Activated T-helper 1 cell treated with anti-CD3 and anti-CD28 coated beads, Interleukin-2, amount 50 U/mL, for 16 hours (primary cell): ENCODE measurements at places on chromosomes 11 and 22.

GRCh38 chr11:19714387-19715363 lies 2.0 kb downstream of the NAV2 start:
- DNase-seq = no peak

DNA sequence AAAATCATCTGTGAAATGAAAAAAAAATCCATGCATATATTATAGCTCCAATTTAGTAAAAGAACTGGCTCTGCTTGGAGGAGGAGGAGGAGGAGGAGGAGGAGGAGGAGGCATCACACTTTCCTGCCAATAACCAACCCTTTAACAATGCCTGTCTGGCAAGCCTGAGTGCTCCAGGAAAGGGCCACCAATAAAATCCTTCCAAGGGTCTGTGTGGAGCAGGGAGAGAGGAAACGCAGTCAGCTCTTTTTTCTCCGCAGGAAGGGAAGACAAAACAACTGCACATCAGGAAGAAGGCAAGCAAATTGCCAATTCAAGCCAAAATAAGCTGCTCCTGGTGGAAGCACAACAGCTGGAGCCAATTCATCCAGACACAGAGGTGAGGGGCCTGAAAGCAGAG lies 139.0 kb downstream of the KCNC1 start:
- DNase-seq = no peak

- no peak for DNase-seq
Observed at GRCh38 chr11:78341841-78342240, 75.8 kb downstream of the GAB2 start.

- DNase-seq = peak; percentile 66
Observed at GRCh38 chr22:50544078-50544745, 1.5 kb upstream of the KLHDC7B start.

- DNase-seq = no peak
Observed at GRCh38 chr22:31344578-31345330, 1.4 kb downstream of the PATZ1 start.

DNA sequence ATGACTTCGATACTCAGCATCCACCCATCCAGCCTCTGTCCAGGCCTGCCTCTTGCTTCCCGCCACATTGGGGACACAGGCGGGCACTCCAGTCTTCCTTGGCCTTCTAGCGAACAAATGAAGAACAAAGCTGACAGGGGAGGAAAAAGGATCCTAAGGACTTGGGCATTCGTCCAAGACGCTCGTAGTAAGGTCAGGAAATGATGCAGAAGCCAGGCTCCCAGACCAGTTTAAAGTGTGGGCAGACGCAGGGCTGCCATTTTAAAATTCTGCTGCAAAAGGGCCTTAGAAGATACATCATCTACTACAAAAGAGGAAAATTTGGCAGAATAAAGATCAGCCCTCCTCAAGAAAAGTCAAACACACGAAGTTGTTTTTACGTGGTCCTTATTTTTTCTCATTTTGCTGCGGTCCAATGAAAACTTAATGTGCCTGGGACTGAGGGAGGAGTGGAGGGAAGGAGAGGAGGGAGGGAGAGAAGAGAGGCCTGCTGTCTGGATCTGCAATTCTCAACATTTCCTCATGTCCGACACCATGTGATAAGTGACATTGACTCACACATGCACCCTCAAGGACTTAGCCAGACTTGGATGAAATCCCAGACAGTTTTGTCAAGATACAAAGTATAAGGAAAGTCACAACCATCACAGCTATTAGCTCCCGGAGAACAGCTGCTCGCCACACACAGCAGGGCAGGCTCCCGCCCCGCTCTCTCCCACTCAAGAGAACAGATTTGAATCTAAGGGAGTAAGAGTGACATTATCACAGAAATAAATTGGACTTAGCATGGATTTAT lies 5.7 kb downstream of the DNAL4 start:
- DNase-seq = no peak

DNA sequence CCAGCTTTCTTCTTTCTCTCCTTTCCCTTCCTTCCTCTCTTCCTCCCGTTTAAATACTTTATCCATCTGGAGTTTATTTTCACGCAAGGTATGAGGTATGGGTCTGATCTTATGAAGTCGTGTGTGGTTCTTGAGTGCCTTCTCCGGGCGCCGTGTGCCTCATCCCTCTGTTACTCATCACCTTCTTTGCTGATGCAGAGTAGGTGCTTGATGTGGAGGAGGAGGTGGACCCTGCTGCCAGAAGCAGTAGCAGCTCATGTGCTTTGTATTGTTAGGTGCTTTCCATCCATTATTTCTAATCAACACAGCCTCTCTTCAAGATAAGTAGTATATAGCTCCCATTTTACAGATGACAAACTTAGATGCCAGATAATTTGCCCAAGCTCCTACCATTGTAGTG lies 47.0 kb downstream of the TNRC6B start:
- DNase-seq = peak; percentile 23

GRCh38 chr22:41517172-41518047 lies 26.9 kb downstream of the POLR3H start:
- DNase-seq = no peak

DNA sequence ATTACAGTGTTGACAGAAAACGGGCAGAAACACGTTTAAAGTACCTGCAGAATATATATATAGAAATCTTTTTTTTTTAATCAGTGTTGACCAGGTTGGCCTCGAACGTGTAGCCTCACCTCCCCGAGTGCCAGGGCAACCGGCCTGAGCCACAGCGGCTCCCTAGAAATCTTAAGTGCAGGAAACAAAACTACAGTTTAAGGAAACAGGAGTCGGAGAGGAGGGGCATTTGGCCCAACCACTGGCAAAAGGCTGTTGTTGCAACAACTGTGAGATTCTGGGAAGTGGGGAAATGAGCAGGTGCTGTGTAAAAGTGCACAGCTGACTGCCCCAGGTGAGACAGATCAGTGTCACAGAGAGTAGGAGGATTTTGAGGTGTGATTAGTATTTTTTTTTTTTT lies 3.7 kb downstream of the YWHAH start:
- DNase-seq = no peak
